ENCODE measurements at places on chromosomes 2 and 18. TPM values are rescaled to one million over a fixed set of nuclear protein-coding genes. Genes with fewer than 3 reads are reported as not detected.

GRCh38 chr18:77054288-77054605 lies 78.3 kb downstream of the MBP start:
- peak overlapping the region; percentile 24 for H3K4me3 ChIP-seq
- H3K27ac ChIP-seq, result peak overlapping the region; percentile 91
- H3K27me3 ChIP-seq, result no peaks in the 10 kb centered on the region

GRCh38 chr2:14994721-14995120 lies 362.2 kb downstream of the LRATD1 start:
- no peaks in the 10 kb centered on the region for H3K4me1 ChIP-seq
- H3K27me3 ChIP-seq, result no peaks in the 10 kb centered on the region
- H3K36me3 ChIP-seq, result no peaks in the 10 kb centered on the region
- no peak overlapping the region for H3K4me3 ChIP-seq

GRCh38 chr2:38244301-38244700 lies 132.8 kb downstream of the ATL2 start:
- no peak for DNase-seq
- H3K27me3 ChIP-seq, result no peaks in the 10 kb centered on the region
- no peaks in the 10 kb centered on the region for H3K4me1 ChIP-seq
- H3K36me3 ChIP-seq, result no peaks in the 10 kb centered on the region
- H3K27ac ChIP-seq, result no peak overlapping the region
- H3K4me3 ChIP-seq, result no peak overlapping the region

- no peaks in the 10 kb centered on the region for H3K27me3 ChIP-seq
- no peak for DNase-seq
- H3K27ac ChIP-seq, result no peak overlapping the region
- no peaks in the 10 kb centered on the region for H3K36me3 ChIP-seq
- H3K4me3 ChIP-seq, result no peak overlapping the region
- H3K4me1 ChIP-seq, result no peaks in the 10 kb centered on the region
Measured at GRCh38 chr2:197196541-197197180, 113.9 kb downstream of the ANKRD44 start.

GRCh38 chr2:208531361-208531760 lies 124.8 kb downstream of the PTH2R start:
- no peaks in the 10 kb centered on the region for H3K4me1 ChIP-seq
- no peak overlapping the region for H3K27ac ChIP-seq
- H3K27me3 ChIP-seq, result no peaks in the 10 kb centered on the region
- H3K36me3 ChIP-seq, result no peaks in the 10 kb centered on the region

DNA sequence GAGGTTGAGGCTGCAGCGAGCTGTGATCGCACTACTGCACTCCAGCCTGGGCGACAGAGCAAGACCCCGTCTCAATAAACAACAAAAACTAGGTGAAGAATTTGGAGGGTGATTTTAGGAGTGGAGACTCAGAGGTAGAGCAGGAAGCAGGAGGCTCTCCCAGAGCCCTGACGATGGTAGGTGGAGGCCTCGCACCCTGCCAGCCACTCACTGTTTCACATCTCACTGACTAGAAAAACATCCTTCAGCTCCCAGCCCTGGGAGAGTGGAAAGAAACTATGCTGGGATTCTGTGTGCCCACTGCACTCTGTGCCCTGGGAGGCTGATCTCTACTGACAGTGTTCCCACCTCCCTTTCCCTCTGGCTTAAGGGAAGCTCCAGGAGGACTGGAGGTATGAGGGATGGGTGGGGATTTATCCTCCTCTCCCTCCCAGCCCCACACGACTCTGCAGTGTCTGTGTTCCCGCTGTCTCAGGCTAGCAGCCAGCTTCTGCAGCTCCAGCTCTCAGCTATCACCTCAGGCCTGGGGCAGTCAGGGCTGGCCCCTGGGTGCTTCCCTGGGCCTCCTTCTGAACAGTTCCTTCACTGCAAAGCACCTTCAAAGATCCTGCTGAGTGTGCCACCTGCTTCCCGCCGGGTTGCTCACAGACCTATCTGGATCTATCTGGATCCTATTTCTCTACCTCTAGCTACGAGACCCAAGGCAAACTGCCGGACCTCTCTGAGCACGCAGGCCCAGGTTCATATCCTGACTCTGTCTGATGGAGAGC lies 9.6 kb downstream of the CIB4 start:
- peaks cover 8% of the 10 kb centered on the region for H3K27me3 ChIP-seq
- H3K36me3 ChIP-seq, result no peaks in the 10 kb centered on the region
- peaks cover 6% of the 10 kb centered on the region for H3K4me1 ChIP-seq
- no peak overlapping the region for H3K27ac ChIP-seq
- no peak overlapping the region for H3K4me3 ChIP-seq

DNA sequence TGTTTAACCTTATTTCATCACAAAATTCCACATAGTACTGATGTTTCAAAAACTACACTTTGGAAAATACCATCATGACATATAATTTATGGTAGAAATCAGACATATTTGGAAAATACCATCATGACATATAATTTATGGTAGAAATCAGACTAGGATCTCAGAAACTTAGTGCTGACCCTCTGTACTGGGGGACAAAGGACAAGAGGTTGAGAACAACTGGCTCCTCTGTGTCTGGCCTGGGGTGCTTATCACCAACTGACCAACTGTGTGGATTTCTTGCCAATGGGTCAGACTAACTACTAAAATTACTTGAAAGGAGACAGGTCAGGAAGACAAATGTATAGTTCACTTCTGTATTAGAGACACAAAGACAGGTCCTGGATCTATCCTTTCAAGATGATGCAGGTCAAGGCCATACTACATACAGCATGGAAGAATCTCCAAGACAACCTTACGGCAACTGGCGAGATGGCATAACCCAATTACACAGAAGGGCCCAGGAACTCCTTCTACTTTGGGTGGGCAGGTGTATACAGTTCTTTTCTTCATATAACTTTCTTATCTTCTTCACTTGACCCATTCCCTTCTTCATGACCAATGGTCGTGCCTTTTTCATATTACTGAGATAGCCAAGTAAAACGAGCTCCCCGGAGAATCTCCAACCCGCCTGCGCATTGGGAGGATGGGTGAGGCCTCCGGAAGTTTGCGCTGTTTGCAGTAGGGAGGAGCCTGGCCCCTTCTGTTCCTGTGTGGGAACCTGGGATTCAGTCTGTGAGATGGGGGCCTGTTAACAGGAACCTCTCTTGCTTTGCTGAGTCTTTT lies 290.5 kb downstream of the AGPS start:
- no peaks in the 10 kb centered on the region for H3K4me1 ChIP-seq
- H3K27ac ChIP-seq, result no peak overlapping the region
- DNase-seq, result no peak
- H3K4me3 ChIP-seq, result no peak overlapping the region

Gene STAT4
- total RNA-seq, result 1.6 TPM

Gene IGFBP2
- total RNA-seq, result 944 TPM

Gene ANO7
- total RNA-seq, result 5.8 TPM

Gene CERKL
- total RNA-seq, result not detected

Gene FAM124B
- not detected for total RNA-seq

Gene SERPINB11
- not detected for total RNA-seq

Gene CYP26B1
- 0.77 TPM for total RNA-seq

Gene TANC1
- 45.0 TPM for total RNA-seq
